Stimulated activated naive CD4-positive, alpha-beta T cell treated with Interleukin-2 at 50 U/mL for 16 hours (primary cell): ENCODE measurements at places on chromosomes 5 and 9.

DNA sequence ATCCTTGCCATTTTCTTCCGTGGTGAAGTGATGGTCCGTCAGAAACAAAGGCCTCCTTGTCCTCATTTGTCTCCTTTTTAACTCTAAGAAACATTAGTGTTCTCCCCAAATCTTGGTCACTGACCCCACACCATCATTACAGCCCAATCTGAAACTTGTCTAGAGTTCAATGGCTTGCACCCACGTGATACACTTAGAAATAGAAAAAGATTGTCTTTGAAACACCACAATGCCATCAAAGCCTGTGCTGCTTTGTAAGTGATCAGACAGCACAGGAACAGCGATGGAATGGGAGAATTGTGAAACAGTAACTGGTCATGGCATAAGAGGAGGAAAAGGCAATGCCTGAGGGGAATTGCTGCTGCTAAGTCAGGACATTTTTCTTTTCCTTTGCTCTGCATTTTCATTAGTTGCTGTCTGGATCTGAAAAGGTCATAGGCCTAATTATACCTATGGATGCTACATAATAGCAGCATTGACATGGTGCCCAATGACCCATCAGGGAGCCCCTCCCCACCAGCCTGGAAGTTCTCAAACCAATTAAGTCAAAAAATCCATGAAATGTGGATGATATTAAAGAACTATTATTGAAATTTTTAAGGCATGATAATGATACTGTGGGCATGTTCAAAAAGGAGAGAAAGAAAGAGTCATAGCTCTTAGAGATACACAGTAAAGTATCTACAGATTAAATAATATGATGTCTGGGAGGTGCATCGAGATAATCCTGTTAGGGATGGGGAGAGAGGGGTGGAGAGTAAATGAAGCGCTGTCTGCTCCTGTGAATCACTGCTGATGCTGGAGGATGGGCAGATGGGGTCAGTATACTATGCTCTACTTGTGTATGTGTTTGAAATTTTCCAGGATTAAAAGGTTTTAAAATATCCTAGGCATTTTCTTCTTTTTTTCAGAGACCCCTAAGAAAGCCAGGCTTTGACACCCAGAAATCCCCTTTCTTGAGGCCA is 83.6 kb downstream of the ENC1 start:
- DNase-seq, result no peak

DNA sequence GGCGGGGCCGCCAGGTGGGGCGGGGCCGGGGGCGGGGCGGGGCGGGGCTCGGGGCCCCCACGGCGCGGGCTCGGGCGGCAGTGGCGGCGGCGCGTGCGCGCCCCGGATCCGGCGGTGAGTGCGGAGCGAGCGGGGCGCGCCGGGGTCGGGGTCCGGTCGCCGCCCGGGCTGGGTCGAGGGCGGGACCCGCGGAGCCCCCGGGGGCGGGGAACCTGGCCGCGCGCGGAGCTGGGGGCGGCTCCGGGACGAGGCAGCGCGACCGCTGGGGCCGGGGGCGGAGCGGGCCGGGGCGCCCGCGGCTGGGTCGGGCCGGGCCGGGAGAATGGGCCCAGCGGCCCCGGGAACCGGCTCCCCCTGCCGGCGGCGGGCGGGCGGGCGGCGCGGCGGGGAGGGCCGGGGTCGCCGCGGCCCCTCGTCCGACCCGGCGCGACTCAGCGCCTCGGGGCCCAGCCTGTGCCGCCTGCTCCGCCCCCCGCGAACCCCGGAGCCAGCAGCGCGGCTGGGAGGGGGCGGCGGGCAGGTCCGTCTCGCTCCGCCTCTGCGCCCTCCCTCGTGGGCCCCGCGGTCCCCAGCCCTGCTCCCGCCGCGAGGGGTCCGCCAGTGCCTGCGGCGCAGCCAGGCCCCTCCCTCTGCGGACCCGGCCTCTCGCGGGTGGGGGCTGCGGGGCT is 3.1 kb downstream of the EGFL7 start:
- no peak for DNase-seq

- DNase-seq, result no peak
These were observed 342.6 kb downstream of the MAN2A1 start for GRCh38 chr5:110032376-110032775.

DNA sequence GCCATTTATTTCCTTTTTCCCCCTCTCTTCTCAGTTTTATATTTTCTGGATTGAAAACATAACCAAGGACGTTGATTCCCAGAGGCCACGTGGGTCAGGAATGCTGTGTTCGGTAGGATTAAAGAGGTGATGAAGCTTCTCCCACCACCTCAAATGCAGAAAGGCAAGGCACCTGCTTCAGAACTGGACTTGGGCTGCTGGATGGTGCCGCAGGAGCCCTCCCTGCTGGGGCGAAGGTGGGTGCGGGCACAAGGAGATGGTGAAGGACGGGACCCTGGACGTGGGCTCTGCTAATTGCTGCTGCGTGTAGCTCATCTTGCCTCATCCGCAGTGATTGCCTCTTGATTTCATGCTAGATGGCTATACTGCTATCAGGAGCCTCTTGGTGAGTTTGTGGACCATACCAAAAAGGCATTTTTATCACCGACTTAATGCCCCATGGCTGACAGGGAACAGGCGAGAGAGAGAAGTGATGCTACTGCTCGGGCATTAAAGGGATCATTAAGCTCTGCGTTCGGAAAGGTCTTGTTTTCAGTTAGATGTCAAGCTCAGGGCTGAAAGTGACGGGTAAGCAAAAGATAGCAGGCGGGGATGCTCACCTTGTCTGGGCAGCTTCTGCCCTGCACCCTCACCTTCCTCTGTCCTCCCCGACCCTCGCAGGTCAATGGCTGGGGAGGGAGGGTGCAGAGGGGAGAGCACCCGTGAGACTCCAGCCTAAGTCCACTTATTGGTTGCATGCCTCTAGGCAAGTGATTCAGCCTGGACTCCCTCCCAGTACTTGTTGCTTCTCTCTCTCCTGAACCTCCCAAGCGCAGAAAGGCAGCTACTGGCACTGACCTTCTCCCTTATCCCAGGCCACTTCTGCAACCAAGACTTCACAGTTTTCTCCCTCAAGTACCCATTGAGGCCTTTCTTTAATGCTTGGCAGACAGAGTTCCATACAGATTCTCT is 71.6 kb upstream of the FSTL4 start:
- no peak for DNase-seq

GRCh38 chr5:56414066-56414465 is 180.9 kb upstream of the ANKRD55 start:
- no peak for DNase-seq

DNA sequence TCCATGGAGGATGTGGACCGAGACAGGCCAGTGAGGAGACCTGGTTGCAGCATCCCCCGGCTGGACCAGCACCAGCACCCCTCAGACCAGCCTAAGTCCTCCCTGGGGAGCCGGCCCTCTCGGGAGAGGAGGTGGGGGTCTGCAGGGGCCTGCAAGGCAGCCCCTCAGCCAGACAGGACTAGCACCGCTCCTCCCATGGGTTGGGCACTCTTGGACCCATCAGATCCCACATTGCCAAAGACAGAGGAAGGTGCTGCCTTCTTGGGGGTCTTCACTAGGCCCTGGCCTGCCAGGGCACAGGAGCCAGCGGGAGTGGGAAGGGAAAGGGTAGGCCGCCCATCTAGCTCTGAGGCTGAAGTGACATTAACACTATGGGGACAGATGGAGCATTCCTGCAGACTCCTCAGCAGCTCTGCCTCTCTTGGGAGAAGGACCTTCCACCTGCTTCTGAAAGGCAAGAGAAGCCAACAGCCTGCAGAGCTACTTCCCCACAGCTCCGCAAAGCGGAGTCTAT is 6.8 kb downstream of the IL13 start:
- DNase-seq, result no peak

DNA sequence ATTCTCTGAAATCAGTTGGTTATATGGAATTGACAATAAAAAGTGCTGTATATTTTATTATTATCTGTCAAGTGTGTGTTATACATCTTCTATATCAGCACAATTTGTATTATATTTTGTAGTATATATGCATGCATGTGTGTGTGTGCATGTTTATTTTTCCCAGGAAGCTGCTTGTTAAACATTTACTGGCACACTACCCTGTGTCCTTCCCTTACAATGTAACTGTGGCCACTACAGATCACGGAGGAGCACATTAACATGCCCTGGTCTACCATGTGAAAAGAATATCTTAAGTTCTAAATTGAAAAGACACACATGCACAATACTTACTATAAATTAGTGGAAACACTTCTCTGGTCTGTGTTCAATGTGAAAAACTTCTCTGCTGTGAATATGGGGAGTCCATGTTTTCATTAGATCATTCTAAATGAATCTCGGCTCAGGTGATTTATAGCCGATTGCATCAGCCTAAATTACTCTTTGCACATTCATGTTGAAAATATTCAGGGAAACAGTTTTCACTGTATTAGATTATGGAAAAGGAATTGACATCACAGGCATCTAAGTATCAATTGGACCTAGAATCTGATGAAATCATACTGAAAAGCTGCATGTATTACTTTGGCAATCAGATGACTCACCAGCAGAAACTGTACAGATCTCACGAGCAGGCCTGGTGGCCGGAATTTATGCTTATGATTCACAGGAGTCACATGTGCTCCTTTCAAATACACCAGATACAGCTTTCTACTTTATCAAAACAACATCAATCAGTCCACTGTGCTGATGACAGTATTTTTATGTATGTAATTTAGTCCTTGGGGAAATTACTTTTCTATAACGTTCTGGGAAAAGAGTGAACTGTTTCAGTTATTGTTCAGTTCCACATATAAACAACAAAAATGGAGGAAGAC is 39.4 kb downstream of the LURAP1L start:
- DNase-seq, result no peak

DNA sequence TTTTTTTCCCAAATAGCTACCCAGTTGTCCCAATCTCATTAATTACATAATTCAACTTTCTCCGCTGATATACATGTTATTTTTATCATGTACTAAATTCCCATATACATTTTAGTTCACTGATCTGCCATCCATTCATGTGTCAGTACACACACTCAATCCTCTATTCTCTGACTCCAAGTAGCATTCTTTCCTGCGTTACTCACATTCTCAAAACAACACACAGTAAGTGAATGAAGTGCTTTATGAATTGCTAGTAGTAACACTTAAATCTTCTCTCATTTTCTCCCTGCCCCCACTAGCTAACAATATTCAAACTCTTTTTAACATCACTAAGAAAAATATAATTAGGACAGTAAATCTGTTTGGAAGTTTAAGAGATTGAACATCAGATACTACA is 8.9 kb downstream of the ZNF366 start:
- DNase-seq, result no peak
